NB4 (cell line): ENCODE measurements at places on chromosomes 6 and 20.
A peak's percentile ranks its signal among the peaks of the same experiment; 100 is the strongest.

DNA sequence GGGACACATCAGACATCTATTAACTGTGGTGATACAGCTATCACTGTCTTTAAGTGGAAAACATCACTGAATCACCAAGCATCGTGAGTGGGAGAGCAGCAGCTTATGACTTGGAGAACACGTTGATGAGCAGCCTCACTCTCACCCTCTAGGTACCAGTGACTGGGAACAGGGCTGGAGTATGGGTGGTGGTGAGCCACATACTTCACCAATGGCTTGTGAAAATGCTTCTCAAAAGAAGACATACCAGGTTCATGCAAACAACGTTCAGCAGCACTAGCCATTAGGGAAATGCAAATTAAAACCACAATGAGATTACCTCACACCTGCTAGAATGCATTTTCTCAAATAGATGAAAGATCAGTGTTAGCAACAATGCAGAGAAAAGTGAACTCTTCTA is 25.3 kb downstream of the SNX5 start:
- no peak for DNase-seq

DNA sequence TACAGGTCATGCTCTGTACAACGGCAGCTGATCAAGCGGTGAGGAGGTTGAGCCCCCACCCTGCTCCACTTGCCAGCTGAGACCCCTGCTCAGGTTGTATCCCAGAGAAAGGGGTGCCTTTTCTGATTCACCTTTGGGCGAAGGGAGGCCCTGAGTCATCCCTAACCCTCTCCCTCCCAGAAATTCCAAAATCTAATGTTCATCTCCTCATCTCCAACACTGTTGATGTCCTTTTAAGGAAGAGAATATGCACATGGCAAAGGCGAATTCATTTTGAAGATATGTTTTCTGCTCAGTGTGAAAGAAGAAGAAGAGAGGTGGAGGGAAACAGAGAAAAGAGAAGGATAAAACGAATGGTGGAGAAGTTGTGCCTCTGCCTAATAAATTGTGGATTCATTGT is 120.5 kb downstream of the SCML4 start:
- DNase-seq = no peak

- no peak for DNase-seq
These were observed 130.7 kb downstream of the LRFN2 start for GRCh38 chr6:40456390-40457013.

DNA sequence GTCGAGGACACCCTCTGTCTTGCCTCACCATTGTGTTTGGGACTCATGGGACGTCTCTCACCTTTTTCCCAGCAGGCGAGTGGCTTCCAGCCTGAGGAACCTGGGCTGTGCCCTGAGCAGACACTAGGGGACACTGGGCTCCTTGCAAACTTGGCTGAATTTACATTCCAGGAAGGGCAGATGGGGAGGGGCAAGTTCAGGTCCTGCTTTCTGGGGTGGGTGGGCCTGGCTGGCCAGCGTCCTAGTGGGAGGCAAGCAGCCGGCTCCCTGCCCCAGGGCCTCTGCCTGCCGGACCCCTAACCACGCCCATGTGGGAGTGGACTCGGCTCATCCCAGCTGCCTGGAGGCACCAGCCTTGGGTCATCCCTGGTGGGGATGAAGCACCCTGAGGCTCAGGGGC is 48.2 kb upstream of the MLN start:
- peak; percentile 70 for DNase-seq

GRCh38 chr6:132499757-132500156 is 13.2 kb downstream of the STX7 start:
- peak; percentile 10 for DNase-seq

DNA sequence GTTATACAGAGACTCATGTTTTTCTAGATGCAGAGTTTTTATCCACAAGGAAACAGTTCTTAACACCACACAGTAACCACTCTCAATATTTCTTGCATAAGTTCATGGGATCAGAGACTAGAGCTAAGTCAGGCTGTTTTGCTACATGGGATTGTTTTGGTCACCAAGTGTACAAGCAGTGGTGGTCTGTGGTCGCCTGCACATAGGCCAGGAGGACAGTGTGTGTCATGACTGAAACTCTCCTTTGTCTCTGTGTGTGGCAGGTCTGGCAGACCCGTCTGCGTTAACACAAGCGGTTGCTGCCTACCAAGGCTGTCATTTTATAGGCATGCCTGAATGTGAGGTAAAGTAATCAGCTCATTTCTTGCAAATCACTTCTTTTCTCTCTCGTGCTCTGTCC is 18.9 kb downstream of the WRNIP1 start:
- DNase-seq = no peak

DNA sequence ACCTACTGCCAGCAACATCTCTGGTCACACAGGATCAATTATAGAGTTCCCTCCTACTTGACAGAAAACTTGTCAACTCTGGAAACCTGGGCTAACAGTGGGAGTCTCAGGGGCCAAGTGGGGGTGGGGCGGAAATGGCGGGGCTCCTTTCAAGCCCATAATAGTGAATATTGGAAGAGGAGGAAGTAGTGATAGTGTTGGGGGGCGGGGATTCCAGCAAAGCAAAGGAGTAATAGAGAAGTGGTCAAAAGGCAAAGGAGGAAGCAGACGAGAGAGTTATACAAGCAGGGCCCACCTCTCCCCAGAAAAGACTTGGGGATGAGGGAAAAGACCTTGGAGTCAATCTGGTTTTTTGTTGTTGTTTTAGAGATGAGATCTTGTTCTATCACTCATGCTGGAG is 2.1 kb downstream of the DEF6 start:
- peak; percentile 94 for DNase-seq

- no peak for DNase-seq
These were observed 3.1 kb upstream of the RGL2 start for GRCh38 chr6:33301877-33302276.

- peak; percentile 34 for DNase-seq
These were observed 52.9 kb upstream of the UFL1 start for GRCh38 chr6:96468681-96469224.

DNA sequence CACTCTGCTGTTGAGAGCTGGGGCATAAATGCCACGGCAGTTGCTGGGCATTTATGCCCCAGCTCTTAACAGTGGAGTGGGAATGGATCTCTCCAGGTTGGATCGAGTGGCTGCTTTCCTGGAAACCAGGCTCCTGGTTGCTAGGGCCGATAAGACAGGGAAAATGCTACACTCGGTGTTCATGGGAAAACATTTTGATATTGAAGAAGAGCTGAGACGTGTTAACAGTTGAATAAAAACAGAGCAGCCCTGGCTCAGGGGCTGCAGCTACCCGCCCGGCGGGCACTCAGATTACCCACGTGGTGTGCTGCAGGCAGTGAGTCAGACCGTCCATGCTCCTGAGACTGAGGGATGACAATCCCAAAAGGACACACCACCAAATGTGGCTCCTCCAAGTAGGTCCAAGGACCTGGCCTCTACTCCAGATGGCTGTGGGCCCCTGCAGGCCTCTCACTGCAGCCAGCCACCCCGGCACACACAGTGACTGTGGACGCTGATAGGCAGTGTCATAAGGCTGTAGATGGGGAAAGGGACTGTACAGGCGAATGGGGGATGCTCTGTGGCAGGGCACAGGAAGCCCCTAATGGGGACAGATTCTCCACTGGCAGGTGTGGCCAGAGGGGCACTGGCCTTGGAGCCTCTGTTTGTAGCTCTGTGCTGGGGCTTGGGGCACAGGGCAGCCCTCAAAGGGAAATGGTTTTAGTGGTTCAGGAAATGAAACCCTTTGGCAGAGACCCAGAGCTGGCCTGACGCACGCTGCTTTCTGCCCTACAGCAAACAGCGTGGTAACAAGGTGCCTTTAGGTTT is 237.8 kb downstream of the LY86 start:
- peak; percentile 79 for DNase-seq

DNA sequence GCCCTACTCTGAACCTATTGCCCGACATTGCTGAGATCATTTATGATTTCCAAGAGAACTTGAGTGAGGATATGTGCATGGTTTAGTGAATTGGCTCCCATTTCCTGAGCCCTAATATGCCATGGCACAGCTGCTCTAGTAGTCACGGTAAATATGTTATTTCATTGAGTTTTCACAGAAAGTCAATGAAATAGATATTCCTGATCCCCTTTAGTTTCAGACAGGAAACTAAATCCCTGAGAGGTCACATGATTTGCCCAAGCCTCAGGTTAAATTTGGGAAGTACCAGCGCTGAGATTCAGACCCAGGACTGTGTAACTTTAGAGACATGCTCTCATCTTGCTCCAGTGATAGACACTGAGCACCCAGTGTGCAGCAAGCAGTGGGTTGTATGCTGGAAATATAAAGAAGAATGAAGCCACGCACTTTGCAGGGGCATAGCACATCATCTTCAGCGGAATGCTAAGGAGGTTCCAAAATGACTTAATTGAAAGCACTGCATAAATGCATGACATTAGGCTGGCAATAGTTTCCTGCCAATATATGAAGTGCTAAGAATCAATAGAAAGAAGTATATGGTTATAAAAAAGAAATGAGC is 70.6 kb downstream of the FARS2 start:
- no peak for DNase-seq

DNA sequence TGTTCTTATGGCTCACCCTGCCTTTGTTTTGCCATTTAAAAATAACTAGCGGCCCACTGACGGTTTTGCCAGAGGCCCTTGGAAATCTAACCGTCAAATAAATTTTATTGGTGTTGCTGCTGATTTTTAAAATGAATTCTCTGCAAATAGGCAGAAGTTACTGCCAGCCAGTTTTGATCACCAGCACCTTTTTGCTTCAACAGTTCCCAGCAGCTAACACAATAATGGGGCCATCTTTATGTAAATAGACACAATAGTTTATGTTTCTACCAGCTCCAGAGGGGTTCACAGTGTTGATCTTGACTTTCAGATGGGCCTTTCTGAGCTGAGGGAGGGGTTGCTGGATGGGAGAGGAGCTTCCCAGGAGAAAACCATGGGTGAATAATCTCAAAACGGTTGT is 11.2 kb downstream of the CD83 start:
- DNase-seq = no peak

GRCh38 chr6:165658395-165659058 is 4.5 kb downstream of the PDE10A start:
- no peak for DNase-seq

- no peak for DNase-seq
These were observed 3.5 kb downstream of the TDP2 start for GRCh38 chr6:24663189-24663588.

DNA sequence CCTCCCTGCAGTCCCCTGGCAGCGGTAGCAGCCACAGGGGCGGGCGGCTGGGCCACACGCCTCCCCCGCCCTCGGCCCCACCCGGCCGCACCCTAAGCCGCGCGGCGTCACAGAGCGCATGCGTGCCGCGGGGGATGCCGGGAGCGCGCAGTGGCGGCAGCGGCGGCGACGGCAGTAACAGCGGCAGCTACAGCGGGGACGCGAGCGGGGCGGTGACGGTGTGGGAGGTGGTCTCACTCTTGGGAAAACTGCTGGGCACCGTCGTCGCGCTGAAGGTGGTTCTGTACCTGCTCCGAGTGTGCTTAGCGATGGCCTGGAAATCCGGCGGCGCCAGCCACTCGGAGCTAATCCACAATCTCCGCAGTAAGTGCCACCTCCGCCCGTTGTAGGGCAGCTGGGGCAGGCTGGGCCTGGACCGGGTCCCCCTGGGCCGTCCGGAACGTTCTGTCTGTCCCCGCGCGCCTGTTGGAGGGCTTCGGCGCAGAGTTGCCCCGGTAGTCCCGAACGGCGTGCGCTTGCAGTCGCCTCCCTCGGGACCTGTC is at the start of gene PCMT1:
Gene PCMT1, plus strand, starts transcription at position 148 of the 542 bp plus-strand sequence. Its CDS starts 161 bp downstream, at position 309.
- DNase-seq = peak; percentile 97

DNA sequence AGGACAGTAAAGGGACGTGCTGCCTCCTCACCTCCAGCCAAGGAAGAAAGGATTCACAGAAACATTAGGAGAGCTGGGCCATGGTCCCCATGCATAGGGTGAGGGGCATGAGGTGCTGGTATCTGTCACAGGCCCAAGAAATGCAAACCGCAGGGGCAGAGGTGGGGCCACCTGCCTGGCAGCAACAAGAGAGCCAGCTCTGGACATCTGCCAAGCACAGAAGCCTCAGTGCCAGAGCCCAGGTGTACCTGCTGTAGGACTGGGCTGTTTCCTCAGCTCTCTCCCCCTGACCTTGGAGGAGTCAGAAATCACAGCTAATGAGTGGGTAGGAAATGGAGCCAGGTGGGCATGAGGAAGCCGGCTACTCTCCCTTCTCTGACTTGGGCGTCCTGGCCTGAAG is 45.3 kb downstream of the SLC2A12 start:
- no peak for DNase-seq

DNA sequence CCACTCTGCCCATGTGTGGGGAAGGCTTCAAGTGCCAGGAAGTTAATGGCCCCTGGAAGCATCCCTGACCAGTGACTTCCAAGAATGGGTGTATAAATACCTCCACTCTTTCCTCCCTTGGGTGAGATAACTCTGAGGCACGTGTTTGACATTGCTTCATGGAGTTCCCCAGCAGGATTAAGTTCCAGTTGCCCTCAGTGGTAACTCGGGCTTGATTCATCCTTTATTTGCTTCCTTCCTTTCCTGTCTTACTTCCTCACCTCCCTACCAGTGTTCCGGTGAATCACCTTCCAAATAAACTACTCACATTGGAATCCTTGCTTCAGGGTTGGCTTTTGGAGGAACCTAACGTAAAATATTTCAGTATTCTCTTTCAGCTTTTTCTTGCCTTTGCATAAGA is 84.6 kb upstream of the JAG1 start:
- DNase-seq = no peak

DNA sequence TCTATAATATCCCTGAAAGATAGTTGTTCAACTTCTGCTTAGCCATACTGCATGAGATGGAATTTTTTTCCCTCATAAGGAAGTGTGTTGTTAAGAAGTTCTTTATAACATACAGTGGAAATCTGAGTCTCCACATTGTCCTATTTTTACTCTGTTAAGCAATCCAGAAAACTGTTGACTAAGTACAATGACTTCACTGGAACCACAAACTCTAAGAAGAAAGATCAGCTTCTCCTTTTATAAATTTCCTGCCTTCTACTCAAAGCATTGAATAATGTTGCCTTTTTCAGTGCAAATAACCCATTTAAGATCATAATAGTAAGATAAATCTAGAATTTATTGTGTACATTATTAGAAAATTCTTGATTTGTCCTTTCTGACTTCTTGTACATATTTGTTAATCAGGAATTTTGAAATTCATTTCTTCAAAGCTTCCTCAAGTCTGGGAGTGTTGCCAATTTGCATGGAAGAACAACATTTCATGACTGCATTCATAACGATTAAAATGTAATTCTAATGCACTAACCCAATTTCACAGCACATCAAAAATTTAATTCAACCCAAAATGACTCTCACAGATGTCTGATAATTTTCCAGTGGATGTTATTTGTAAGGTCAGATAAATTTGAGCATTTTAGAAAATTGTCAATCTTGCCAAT is 45.6 kb upstream of the ANKEF1 start:
- DNase-seq = peak; percentile 34

GRCh38 chr6:148471624-148472159 is 129.1 kb downstream of the SASH1 start:
- no peak for DNase-seq
